Stimulated activated naive CD4-positive, alpha-beta T cell treated with Interleukin-2 at 50 U/mL for 16 hours (primary cell): ENCODE measurements at places on chromosomes 3 and 15.
A peak's percentile ranks its signal among the peaks of the same experiment; 100 is the strongest.

GRCh38 chr3:43001094-43001553 lies 22.0 kb downstream of the GASK1A start:
- no peak for DNase-seq

DNA sequence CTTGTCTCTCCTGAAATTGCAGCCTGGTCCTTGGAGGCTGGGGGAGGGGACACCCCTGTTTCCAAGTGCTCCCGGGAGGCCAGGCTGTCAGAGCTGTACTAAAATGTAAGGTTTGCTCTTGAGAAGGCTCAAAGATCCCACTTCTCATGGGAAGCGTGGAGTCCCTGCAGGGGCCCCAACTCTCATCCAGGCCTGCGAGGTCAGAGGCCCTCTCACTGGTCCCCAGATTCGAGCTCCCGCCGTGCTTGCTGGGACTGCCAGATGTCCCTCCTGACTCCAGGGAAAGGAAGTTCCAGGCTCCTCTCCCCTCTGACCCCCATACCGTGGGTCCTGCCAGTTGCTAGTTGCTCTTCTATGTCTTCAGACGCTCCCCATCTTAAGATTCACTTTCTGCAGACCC lies 14.5 kb upstream of the ANPEP start:
- DNase-seq = no peak

GRCh38 chr3:17232442-17232841 lies 347.7 kb downstream of the PLCL2 start:
- no peak for DNase-seq

- no peak for DNase-seq
Observed at GRCh38 chr3:111538681-111539083, 3.3 kb upstream of the CD96 start.

GRCh38 chr15:83284559-83285283 lies at the start of gene BNC1:
Gene BNC1 (minus strand): TSS chr15:83284664. CDS start chr15:83284628, 36 bp downstream.
- DNase-seq = no peak

GRCh38 chr15:43253431-43254403 lies 13.0 kb downstream of the TGM5 start:
- peak; percentile 5 for DNase-seq

- no peak for DNase-seq
Observed at GRCh38 chr15:59723687-59724346, 34.7 kb upstream of the BNIP2 start.
